ENCODE measurements at places on chromosomes 5 and 9.

DNA sequence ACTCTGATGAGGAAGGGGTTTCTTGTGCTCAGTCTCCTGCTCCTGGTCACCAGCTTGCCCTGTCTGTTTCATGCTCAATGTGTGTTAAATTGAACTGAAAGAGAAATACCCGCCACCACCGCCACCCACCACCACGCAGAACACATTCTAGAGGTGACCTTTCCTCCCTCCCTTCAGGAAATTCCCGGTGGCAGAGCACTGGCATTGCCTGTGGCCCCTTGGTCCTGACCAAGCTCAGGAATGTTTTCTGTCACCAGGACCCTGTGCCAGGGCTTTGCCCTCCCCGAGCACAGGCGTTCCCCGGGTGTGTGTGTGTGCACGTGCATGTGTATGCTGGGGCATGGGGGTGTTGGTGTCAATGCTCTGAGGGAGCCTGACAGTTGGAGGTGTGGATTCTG is 10.2 kb upstream of the SLC25A51 start:
- no peak for DNase-seq

GRCh38 chr5:146849694-146850303 is 28.8 kb downstream of the PPP2R2B start:
- no peak for DNase-seq

DNA sequence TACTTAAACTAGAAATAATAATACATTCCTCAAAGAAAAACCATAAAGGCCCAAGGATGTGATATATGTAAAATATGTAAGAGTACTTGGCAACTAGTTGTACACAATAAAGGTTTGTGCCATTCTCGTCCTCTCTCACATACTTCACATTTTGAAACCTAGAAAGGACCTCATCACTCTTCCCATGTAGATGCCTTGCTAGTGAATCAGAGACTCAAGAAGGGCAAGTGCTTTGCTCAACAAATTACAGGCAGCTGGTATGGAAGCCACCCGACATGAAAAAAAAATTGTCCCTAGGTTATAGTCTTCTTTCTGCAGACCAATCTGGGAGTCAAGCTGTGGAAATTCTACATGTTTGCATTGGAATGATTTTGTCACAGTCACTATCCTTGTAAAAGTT is 31.7 kb downstream of the ADRB2 start:
- no peak for DNase-seq

GRCh38 chr5:111836426-111836825 is 79.4 kb upstream of the NREP start:
- DNase-seq, result no peak

- DNase-seq, result peak; percentile 71
Observed at GRCh38 chr9:21326526-21327139, 8.6 kb downstream of the KLHL9 start.

GRCh38 chr9:32918628-32919027 is 82.8 kb downstream of the APTX start:
- no peak for DNase-seq

DNA sequence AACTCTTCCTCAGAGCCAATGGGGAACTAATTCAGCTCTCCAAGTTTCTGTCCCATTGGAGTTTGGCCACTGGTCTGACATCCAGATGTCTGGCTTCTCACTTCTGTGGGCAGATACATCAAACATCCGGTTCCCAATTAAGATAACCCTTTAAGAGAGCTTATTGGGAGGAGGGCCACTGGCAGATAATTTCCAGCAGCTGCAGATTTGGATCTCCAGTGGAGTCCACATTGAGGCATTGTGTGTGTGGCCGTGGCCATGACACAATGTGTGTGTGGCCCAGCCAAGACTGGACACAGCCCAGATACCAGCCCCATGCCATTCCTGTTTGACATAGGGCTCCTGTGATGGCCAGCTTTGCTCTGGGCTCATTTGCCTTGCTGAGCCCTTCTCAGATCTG is 110.5 kb upstream of the MAP1B start:
- no peak for DNase-seq

GRCh38 chr5:56358703-56359681 is 125.9 kb upstream of the ANKRD55 start:
- DNase-seq, result no peak

DNA sequence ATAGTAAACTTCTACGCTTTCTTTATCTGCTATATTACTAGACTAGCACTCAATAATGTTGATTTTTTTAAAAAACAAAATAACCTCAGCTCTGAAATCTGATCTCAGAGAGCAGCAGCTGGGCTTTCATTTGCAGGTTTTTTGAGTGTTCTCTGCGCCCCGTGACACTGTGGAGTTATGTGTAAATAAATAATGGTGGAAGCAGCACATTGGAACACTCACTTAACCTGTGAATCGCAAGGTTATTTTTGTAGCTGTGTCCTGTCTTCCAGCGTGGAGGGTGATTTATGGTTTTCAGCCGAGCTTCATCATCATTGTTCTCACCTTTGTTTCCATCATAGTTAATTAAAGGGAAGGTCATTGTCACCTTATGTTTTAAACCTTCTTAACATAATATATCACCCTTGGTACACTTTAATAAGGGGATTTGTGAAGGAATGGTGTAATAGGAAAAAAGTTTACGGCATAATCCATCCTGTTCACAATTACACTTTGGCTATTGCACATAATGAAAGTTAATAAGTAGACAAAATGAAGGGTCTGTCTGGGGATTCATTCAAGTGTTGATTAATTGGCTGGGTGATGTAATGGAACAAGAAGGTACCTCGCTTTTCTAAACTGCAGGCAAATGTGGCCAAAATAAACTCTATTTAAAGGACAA is 493.3 kb upstream of the ADAMTS16 start:
- no peak for DNase-seq

DNA sequence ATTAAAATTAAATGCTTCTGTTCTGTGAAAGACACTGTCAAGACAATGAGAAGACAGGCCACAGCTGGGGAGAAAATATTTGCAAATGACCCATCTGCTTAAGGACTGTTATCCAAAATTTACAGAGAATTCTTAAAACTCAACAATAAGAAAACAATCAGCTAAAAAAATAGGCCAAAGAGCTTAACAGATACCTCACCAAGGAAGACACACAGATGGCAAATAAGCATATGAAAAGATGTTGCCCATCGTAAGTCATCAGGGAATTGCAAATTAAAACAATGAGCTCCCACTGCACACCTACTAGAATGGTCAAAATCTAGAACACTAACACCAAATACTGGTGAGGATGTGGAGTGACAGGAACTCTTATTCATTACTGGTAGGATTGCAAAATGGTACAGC is 10.3 kb downstream of the WNK2 start:
- no peak for DNase-seq

GRCh38 chr9:127142291-127142690 is 19.9 kb upstream of the ANGPTL2 start:
- DNase-seq, result no peak

DNA sequence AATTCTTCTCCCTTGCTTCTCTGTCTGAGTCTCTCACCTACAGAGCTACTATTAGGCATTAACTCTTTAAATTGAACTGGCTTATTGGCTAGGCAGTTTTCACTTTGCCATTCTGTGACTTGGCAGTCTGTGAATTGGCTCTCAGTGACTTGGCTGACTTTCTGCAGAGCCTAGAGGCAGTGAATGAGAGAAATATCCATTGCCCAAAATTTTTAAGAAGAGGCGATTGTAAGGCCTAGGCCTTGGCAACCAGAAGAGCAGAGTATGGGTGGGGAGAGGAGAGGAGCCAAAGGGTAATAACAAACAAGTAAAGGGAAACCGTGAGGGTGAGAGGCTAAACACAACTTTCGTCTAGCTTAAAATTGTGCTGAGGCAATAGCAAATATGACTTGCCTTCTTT is 176.7 kb downstream of the PRR16 start:
- DNase-seq, result no peak

GRCh38 chr9:69207503-69207902 is 33.4 kb downstream of the TJP2 start:
- DNase-seq, result no peak

DNA sequence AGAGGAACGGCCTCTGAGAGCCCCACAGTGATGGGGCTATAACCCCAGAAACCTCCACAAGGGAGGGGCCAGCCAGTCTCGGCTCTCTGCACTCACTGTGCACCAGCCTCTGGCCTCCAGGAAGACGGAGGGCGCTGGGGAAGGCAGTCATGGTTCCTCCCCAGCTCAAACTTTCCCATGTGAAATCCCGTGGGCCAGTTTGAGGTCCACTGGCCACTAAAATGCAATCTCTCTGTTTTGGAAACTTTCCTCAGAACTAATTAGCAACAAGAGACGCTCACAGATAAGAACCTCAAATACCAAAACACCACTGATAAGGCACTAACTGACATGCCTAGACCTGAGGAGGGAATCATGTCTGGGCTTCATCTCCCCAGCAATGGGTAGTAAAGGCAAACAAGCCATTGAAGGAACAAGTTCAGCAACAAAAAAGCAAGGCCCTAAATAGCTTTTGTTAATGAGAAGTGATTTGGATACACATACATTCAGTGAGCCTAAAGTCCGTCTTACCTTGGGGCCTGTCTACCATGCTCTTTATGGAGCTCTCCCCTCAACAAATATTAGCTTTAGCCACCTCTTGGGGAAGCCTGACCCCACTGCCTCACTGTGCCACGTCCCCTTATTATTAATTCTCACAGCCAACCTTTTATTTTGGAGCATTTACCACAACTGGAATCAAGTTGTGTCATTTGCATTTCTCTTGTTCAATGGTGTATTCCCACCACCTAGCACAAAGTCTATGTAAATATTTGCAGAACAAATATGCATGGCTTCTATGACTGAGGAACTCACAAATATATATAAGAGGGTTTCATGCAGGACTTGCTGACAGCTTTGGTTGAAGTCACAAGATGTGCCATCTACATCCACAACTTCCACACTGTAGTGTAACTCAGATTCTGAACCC is 56.1 kb upstream of the GLRX start:
- DNase-seq, result no peak
